ENCODE measurements at places on chromosomes 5 and 9.

DNA sequence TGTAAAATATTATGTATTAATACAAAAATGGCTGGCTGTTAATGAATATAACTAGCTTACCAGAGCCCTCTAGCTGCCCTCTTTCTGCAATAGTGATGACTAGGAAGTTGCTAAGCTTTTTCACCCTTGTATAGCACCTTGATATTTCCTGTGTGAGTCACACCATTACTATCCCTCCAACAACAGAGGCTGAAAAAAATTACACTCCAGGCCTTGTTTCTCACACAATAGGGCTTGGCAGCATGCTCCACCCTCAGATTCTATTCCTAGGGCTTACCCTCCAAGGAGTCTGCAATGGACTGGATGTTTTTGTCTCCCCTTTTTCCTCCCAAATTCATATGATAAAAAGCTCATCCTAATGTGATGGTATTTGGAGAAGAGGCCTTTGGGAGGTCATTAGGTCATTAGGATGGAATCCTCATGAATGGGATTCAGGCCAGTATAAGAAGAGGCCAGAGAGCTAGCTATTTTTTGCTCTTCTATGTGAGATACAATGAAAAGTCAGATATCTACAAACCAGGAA lies 184.6 kb upstream of the MAP1B start:
- no peak for DNase-seq

GRCh38 chr9:24144796-24145195 lies 318.8 kb upstream of the ELAVL2 start:
- DNase-seq: no peak

DNA sequence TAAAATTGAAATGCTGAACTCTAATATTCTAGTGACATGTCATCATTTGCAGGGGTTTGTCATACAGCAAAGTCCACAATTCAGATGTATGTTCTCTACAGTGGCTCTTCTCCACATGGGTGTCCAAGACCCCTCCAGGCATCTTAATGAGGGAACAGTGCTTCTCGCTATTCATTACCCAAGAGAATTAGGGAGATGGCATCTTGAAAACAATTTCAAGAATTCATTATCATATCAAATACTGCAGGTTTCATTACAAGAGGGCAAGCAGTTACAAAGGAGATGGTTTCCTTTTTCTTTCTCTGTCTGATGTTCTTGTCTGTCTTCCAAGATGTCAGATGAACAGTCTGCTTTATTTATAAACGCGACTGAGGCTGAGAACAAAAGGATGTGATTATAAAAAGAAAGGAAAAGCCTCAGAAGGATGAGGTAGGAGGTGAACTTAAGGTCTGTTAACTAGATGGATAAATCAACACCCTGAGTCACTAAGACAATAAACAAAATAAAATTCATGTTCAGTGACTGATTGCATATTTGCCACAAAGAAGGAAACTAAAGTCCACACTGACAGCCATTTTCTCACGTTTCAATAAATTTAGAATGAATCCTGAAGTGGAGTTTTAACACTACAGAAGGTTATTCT lies 326.7 kb upstream of the EFNA5 start:
- DNase-seq: no peak

DNA sequence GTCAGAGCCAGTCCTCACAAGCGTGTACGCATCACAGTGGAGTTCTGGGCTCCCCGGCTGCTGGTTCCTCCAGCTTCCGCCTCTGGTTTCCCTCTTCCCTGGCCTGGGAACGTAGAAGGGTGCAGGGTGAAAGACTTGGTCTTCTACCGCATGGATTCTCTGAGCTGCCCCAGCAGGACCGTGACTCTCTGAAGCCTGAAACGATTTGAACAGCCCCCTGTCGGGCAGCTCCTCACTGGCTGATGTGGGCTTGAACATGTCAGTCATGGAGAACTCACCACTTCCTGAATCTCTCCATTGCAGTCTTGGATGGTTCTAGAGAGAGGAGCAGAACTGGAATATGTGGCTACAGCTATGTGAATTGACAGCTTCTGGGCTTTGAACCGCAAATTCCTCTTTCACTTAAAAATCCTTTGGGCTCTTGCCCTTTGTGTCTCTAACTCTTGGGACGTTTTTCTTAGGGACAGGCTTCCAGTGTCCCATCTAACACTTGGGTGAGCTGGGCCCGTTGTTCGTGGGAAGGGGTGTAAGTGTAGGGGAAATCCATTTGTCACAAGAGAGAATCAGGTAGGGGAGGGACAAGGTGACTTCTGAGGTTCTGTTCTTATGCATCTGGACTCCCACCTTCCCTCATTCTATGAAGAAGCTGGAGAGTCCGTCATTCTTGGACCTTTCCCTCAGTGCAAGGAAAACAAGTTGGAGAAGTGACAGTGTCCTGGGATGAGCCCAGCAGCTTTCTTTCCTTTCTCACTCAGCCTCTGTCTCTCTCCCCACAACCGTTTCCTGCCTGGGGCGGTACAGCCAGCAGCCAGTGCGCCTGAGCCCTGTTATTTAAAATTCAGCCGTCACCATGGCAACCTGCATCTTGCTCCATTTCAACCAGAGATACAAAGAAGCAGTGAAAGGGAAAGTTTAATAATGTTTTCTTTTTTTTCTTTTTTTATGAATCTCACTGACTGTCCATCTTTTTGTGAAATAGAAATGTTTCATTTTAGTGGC lies 84.7 kb downstream of the PTTG1 start:
- no peak for DNase-seq

- DNase-seq: no peak
These were observed 39.2 kb upstream of the SLC28A3 start for GRCh38 chr9:84379740-84380139.

DNA sequence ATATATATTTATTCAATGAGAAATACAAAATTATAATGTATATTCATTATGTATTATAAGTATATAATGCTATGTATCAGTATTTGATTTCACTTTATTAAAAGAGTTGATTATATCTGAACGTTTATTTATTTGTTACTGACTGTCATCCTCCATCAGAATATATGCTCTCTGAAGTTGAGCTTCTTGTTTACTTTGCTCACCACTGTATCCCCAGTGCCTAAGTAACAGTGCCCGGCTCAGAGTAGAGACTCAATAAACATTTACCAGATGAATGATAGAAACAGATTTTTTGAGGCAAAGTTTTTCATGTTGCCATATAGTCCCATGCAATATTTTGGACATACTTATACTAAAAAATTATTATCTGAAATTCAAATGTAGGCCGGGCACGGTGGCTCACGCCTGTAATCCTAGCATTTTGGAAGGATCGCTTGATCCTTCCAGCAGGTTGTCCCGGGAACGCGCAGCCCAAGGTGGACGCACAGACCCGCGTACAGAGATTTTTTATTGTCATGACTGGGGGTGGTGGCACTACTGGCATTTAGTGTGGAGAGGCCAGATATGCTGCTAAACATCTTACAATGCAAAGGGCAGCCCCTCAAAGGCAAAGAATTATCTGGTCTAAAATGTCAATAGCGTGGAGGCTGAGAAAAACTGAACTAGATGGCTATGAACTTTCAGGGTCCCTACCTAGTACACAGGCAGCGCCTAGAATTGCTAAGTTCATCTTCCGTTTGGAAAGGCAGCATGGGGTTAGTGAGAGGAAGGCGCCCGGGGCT lies 761 bp upstream of the DNAJC25 start:
- DNase-seq: no peak

DNA sequence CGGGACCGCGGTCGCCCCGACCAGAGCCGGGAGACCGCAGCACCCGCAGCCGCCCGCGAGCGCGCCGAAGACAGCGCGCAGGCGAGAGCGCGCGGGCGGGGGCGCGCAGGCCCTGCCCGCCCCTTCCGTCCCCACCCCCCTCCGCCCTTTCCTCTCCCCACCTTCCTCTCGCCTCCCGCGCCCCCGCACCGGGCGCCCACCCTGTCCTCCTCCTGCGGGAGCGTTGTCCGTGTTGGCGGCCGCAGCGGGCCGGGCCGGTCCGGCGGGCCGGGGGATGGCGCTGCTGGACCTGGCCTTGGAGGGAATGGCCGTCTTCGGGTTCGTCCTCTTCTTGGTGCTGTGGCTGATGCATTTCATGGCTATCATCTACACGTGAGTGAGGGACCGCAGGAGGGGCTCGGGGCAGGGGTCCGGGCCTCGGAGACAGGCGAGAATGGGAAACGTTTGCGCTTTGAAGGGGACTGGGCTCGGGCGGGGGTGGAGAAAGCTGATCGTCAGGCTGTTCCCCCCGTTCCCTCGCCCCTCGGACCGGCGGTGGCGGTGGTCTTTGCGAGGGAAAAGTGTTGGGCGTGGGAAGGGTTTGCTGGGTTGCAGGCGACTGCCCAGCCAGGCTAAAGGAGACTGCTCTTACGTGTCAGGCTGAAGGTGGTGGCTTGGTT lies 457 bp downstream of the UGCG start:
- DNase-seq: peak; percentile 26

DNA sequence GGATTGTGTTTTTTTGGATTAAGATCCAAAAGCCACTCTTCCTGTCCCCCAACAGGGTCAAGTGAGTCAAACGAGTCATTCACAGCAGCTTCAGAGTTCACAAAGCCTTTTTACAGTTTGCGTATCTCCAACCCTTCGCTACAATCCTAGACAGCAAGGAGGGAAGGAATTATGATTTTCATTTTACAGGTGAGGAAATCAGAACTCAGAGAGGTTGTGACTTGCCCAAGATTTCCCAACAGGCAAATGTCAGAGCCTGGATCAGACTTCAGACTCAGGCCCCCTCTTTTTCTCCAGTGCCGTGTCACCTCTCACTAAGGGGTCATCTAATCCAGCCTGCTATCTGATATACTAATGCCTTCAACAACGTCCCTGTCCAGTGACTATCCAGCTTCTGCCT lies 72.1 kb upstream of the XPA start:
- no peak for DNase-seq

DNA sequence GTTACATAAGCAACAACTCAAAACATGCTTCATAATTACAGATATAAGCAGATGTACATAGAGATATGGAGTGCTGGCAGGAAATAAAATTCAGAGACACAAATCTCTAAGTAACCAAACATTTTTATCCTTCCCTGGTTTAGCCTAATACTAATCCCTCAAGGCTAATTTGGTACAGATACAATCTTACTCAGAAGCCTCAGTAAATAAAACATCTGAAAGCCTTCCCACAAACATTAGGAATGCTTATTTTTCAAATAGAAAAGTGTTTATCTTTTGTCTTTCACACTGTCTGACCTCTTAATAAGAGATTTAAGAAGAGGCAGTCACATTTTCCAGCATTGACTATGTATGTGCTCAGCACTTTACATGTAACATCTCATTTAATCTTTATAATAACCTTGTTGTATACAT lies 399.4 kb downstream of the ARRDC3 start:
- DNase-seq: no peak

DNA sequence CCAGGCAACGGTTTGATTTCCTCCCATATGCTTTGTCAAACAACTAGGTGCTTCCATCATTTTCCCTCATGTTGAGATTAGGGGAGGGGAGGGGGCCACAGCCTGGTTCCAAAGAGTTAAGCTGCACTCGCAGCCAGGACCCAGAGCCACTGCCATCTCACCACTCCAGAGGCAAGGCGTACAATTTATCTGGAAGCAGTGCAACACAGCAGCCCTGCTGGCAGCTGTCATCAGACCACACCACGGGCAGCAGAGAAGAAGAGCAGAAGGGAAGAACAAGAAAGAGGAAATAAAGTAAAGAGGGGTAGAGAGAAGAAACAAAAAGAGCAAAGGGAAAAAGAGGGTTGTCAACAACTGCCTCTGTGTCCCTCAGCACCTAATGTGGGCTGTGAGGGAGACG lies 38.9 kb downstream of the MED27 start:
- DNase-seq: no peak

DNA sequence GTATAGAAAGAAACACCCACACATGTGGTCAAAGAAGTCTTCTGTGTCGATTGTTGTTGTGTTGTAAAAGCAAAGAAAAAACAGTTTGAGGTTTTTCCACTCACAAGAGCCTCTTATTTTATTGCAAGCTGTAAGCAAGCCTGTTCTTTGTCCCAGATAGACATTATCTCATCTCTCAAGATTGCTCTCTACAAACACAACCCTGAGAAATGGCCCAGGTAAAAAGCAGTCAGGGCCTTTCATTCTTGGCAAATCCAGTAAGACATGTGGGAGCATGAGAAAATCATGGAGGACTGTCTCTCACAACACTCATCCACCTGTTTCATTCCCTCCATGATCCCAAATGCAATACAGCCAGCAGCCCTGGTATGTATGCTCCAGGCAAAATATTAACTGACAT lies 286.6 kb upstream of the POU5F2 start:
- no peak for DNase-seq

- no peak for DNase-seq
These were observed 21.3 kb upstream of the AOPEP start for GRCh38 chr9:94705162-94705702.

DNA sequence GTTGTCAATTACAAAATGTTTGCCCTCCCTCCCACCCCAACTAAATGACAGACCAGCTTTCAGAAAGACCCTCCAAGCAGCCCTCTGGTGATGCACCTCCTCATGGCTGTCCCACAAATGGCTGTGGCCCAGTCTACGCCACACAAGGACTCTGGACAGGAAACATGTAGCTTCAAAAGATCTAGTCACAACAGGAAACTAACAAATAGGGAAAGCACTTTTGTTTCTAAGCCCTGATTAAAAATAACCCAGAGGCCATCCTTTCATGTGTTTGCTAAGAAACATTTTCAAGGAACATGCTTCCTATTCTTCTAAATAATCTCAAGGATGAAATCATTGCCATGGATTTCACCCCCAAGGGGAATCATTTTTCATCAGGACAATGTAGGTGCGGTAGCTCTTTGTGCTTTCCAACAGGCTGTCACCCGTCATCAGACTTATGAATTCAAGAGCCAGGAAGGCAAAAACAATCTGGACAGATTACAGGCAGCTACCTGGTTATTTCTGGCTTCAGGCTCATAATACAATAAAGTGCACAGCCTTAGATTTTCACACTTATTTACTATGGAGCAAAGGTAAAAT lies 20.1 kb downstream of the PCSK1 start:
- DNase-seq: no peak

DNA sequence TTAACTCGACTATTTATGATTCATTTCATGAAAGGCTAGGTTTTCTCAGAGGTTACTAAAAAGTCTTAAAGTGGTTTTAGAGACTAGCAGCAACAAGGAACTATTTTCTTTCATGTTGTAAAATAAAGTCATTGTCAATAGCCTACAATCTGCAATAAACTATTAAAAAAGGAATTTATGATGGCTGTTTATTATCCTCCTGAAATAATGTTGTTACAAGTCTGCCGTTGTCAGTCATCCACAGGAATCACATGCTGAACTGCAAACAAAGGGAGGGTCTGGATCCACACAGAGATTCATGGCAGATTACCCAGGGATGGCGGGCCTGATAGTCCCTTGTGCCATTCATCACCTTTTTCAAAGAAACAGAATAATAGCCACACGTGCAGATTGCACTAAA lies 49.2 kb downstream of the TMEM174 start:
- peak; percentile 12 for DNase-seq

DNA sequence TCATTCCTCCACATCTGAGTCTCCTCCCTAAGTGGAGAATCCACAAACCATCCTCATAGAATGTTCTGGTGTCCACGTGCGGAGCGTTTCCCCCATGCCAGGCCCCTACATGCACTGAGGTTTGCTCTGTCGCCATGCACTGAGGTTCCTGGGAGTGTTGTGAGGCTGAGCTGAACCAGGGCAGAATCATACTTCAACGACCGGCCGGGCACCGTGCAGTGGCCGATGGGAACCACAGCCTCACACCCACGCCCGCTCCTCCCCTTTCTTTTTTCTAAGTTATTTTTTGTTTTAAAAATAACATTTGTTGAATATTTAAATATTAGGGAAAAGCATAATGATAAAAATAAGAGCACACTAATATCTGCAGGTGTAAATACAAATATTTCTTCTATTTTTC lies 260.4 kb upstream of the IRX4 start:
- no peak for DNase-seq

All from NCI-H1930 (cell line).